ENCODE measurements at places on chromosomes 1 and 21.

GRCh38 chr1:177571076-177571475, 398.8 kb downstream of the SEC16B start:
- H3K4me3 ChIP-seq, result no peak overlapping the region
- H3K36me3 ChIP-seq, result no peaks in the 10 kb centered on the region
- H3K4me1 ChIP-seq, result peaks cover 32% of the 10 kb centered on the region

GRCh38 chr1:229035054-229035747, 235.7 kb upstream of the RAB4A start:
- no peak for DNase-seq
- no peak overlapping the region for H3K27ac ChIP-seq
- H3K4me1 ChIP-seq, result peaks cover 68% of the 10 kb centered on the region
- H3K4me3 ChIP-seq, result no peak overlapping the region

GRCh38 chr21:43921979-43922945, 57.2 kb downstream of the AGPAT3 start:
- no peak overlapping the region for H3K4me3 ChIP-seq
- H3K36me3 ChIP-seq, result no peaks in the 10 kb centered on the region
- H3K4me1 ChIP-seq, result peaks cover 61% of the 10 kb centered on the region
- peak overlapping the region; percentile 47 for H3K27ac ChIP-seq

DNA sequence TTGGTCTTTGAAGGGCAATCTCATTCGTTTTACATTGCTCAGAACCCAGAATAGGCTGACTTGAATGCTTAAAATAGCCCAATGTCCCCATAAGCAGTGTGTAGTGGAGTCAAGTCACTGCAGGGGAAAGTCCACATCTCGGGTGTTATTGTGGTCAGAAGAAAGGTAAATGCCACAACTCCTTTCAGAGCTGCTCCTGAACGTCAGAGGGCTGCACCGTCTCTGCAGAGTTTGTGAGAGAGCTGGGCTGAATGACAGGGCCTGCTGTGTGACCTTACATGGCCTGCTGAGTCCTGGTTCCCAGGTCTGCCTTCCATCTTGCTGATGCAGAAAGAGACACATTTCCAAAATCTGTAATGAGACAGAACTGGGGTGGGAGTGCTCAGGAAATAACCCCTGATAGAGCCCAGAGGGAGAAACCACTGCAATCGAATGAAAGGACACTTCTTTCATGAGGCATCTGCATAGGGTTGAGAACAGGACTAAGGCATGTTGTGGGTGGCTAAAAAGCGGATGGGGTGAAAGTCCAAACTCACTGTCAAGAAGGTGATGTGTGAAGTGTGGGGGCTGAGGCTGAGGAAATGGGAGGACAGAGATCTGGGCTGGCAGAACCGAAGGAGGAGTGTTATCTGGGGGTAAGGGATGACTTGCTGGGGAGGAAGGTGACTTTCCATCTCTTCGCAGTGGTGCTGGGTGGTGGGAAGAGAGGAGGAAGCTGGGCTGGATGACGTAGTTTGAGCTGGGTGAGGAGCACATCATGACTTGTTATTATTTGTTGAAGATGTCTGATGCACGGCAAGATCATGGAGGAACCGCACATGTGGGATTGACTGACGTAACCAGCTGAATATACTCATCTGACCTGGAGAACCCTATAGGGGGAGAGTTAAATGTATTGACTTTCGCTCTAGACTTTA, 33.7 kb downstream of the XCL2 start:
- H3K27me3 ChIP-seq, result no peaks in the 10 kb centered on the region
- H3K4me3 ChIP-seq, result no peak overlapping the region
- no peak for DNase-seq

GRCh38 chr1:187949567-187949966, 1120.8 kb downstream of the PLA2G4A start:
- no peaks in the 10 kb centered on the region for H3K36me3 ChIP-seq
- no peaks in the 10 kb centered on the region for H3K4me1 ChIP-seq
- H3K27ac ChIP-seq, result no peak overlapping the region
- no peak for DNase-seq

DNA sequence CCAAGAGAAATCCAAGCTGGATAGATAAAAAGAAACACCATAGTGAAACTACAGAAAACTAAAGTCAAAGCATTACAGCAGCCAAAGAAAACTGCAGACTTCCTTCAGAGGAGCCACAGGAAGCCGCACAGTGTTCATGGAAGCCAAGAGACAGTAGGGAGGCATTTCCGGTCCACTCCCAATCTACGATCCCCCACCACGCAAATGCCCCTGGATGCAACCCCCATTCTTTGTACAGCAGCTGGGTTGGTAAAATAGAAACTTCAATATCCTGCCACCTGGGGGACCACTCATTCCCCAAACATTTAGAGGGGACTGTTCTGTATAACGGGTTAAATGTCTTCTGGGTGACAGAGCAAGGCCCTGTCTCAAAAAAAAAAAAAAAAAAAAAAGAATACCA, 43.9 kb upstream of the TSPEAR start:
- no peak overlapping the region for H3K27ac ChIP-seq
- no peak overlapping the region for H3K4me3 ChIP-seq
- no peaks in the 10 kb centered on the region for H3K36me3 ChIP-seq
- 0 out of 2 replicates have a peak, but pooled peaks cover under 1% of the 10 kb centered on the region for H3K4me1 ChIP-seq
- H3K27me3 ChIP-seq, result peaks cover 53% of the 10 kb centered on the region
- peak; percentile 16 for DNase-seq

DNA sequence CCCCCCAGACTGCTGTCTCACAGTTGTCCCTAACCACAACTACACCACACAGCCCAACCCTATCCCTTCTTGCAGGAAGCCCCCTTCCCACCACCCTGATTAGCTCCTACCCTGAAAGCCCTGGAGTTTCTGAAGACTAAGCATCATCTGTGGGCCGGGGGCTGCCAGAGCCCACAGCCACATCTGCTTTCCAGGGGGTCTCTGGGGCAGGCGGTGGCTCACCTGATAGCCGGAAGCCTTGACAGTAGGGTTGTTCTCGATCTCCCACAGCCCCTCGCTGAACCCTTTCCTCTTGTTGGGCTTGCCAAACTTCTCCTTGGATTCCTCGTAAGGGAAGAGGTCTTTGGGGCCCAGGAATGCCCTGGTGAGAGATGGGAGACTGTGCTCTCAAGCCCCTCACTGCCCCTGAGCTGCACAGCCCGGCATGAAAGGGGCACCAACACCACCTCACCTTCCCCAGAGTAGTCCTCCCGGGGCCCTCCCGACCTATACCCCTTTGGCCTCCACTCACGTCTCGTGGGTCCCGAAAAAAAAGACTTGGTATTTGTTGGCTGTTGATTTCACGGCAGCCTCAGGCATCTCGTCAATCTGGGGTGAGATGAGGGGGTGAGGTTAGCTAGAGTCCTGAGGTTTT, 4.0 kb upstream of the MRPL24 start:
- no peak overlapping the region for H3K4me3 ChIP-seq
- DNase-seq, result no peak
- peaks cover 37% of the 10 kb centered on the region for H3K36me3 ChIP-seq
- H3K27me3 ChIP-seq, result no peaks in the 10 kb centered on the region
- no peak overlapping the region for H3K27ac ChIP-seq

GRCh38 chr1:240652961-240653409, 41.0 kb upstream of the GREM2 start:
- H3K27me3 ChIP-seq, result no peaks in the 10 kb centered on the region
- H3K4me3 ChIP-seq, result no peak overlapping the region
- H3K4me1 ChIP-seq, result no peaks in the 10 kb centered on the region

GRCh38 chr1:153818876-153819275, 43.7 kb downstream of the SLC27A3 start:
- H3K4me1 ChIP-seq, result no peaks in the 10 kb centered on the region
- H3K36me3 ChIP-seq, result peaks cover 39% of the 10 kb centered on the region
- H3K27ac ChIP-seq, result no peak overlapping the region
- H3K4me3 ChIP-seq, result no peak overlapping the region

- H3K4me3 ChIP-seq, result no peak overlapping the region
- H3K36me3 ChIP-seq, result no peaks in the 10 kb centered on the region
- no peaks in the 10 kb centered on the region for H3K27me3 ChIP-seq
Measured at GRCh38 chr1:162954824-162955223, 93.8 kb upstream of the CCDC190 start.

DNA sequence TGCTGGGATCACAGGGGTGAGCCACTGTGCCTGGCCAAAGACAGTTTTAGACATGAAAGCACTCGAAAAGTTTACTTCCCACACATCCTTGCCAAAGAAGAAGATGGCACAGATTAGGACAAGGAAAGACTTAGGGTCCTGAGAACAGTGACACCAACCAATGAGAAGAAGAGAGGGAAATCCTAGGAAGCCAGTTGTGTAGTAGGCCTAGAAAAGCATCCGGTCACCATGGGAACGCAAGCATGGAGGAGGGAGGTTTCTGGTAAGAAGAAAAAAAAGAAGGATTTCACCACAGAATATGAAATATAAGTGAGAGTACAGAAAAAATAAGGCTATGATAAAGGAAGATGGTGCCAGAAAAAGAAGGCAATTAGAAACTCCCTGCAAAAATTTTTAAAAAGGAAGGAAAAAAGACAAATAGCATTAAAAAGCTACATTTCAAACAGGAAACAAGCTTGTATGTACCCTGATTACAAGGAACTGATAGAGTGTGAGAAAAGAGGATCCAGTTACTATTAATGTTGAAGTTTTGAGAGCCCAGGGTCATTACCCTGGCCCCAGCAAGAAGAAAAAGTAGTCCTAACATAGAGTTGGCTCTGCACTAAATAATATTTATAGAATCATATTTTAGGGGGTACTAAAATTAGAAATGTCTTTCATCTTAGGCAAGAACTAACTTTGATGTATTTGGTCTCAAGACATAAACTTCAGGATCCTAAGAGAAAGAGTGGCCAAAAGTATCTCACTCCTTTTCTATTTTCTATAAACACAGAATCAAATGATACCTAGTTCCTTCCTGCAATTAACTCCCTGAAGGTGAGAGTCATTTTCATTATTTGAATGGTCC, 16.1 kb downstream of the DIPK1A start:
- H3K4me1 ChIP-seq, result peaks cover 48% of the 10 kb centered on the region
- H3K36me3 ChIP-seq, result no peaks in the 10 kb centered on the region
- H3K27me3 ChIP-seq, result no peaks in the 10 kb centered on the region
- no peak overlapping the region for H3K4me3 ChIP-seq
- H3K27ac ChIP-seq, result no peak overlapping the region

DNA sequence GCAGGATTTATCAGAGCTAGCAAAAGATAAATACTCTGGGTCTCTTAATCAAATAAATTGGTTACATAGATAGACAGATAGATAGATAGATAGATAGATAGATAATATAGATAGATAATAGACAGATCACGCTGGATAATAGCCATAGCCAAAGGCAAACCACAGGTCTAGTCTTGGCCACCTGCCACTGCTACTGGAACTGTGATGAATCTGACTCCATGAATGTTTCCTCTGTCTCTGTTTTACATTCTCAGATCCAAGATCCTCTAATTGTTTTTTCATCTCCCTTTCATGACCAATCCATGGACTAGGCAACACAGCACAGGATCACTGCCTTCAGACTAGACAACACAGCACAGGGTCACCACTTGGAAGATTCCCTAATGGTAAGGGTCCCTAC, 444.7 kb upstream of the NFIA start:
- no peaks in the 10 kb centered on the region for H3K4me1 ChIP-seq
- no peak for DNase-seq
- no peak overlapping the region for H3K4me3 ChIP-seq
- no peaks in the 10 kb centered on the region for H3K36me3 ChIP-seq

- H3K4me1 ChIP-seq, result no peaks in the 10 kb centered on the region
- H3K4me3 ChIP-seq, result no peak overlapping the region
- H3K36me3 ChIP-seq, result peaks cover 26% of the 10 kb centered on the region
- DNase-seq, result no peak
- H3K27ac ChIP-seq, result no peak overlapping the region
Measured at GRCh38 chr1:91679446-91679845, 178.8 kb downstream of the CDC7 start.

- no peaks in the 10 kb centered on the region for H3K4me1 ChIP-seq
- DNase-seq, result no peak
- no peaks in the 10 kb centered on the region for H3K27me3 ChIP-seq
- no peaks in the 10 kb centered on the region for H3K36me3 ChIP-seq
Measured at GRCh38 chr1:224563666-224564065, 52.5 kb upstream of the CNIH3 start.

- no peak for DNase-seq
- no peak overlapping the region for H3K27ac ChIP-seq
- no peaks in the 10 kb centered on the region for H3K27me3 ChIP-seq
- H3K4me3 ChIP-seq, result no peak overlapping the region
- H3K36me3 ChIP-seq, result no peaks in the 10 kb centered on the region
Measured at GRCh38 chr1:223062177-223062576, 80.9 kb downstream of the TLR5 start.

- no peaks in the 10 kb centered on the region for H3K36me3 ChIP-seq
- DNase-seq, result no peak
- no peak overlapping the region for H3K27ac ChIP-seq
- no peaks in the 10 kb centered on the region for H3K27me3 ChIP-seq
- H3K4me1 ChIP-seq, result no peaks in the 10 kb centered on the region
Measured at GRCh38 chr1:73899311-73899710, 298.7 kb downstream of the LRRIQ3 start.

DNA sequence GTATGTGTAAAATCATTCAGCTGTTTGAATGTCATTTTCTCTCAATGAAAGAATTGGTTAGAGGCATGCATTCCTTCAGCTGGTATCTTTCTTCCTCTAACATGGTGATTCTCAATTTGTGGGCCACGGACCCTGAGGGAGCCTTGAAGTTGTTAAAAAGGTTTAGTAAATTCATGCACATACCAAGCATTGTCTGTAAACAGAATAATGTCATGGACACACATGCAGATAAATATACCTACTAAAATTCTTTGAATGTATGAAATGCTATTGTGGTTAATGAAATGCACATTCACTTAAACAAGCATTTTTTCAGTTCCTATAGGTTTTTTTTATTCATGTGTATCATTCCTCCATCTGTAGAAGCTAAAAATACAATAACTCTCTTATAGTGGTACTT, 65.4 kb downstream of the PBX1 start:
- H3K4me3 ChIP-seq, result no peak overlapping the region
- H3K36me3 ChIP-seq, result no peaks in the 10 kb centered on the region
